Stimulated activated CD8-positive, alpha-beta memory T cell treated with anti-CD3 and anti-CD28 coated beads, Interleukin-15, amount 100 ng/mL, for 24 hours (primary cell): ENCODE measurements at places on chromosomes 5 and 9.

DNA sequence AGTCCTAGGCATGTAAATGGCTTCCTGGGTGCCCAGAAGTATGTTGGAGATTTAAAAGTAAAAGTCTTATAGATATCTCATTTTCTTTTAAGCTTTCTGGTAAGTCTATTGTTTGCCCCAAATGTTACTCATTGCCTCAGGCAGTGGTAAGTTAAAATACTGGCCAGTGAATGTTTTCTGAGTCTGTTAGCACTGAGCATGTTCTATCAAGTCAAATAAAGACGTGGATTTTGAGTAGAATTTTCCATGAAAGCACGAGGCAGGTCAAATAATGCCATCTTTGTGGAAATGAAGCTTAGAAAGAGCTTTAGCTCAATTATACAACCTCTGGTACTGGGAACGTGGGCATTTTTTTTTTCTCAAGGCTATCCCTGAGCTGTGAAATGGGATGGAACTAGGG lies 651.3 kb upstream of the ACO1 start:
- DNase-seq, result no peak

- DNase-seq, result no peak
Observed at GRCh38 chr5:145463634-145464033, 371.5 kb downstream of the PRELID2 start.

DNA sequence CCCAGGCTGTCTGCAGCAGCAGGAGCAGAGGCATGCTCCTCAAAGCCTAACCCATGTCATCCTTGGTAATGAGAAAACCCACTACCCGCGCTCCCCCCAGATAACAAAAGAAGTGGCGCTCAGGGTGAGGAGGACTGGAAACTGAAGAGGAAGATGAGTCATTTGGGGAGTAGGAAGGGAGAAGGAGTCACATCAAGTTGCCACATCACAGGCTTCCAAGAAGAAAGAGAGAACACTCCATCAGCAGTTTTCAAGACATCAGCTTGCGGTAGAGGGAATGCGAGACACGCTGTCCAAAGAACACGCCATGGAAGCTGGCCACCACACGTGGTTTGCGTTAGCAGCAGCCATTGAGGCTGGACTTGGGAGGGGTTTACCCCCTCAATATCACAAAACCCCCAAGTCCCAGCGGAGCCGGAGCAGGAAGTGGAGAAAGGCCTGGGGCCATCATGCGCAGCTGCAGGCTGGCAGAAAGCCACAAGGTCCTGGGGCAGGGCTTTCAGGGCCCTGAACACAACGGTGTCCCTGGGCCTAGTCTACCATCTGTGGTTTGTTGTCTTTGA lies 41.5 kb downstream of the SH3PXD2B start:
- DNase-seq, result no peak

GRCh38 chr5:321230-321725 lies at the start of gene AHRR:
Gene AHRR (plus strand): TSS chr5:321714. CDS start chr5:343903, 22,189 bp downstream.
- DNase-seq, result no peak

DNA sequence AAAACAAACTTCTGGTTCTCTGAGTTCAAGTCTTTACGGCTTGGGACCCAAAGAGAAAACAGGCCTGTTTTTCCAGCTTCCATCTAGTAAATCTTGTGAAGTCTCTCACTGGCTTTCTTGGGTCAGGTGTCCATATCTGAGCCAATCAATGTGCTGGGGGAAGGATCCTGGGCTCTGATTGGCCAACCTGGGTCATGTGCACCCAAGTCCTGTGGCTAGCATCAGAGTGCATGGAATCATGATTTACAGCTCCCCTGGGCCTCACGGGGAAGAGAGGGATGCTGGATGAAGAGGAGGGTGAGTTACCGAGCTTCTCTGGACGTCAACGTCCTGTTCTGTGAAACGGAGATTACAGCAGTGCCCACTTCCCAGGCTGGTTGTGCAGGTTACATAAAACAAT lies 19.4 kb downstream of the CXCL14 start:
- DNase-seq, result no peak

DNA sequence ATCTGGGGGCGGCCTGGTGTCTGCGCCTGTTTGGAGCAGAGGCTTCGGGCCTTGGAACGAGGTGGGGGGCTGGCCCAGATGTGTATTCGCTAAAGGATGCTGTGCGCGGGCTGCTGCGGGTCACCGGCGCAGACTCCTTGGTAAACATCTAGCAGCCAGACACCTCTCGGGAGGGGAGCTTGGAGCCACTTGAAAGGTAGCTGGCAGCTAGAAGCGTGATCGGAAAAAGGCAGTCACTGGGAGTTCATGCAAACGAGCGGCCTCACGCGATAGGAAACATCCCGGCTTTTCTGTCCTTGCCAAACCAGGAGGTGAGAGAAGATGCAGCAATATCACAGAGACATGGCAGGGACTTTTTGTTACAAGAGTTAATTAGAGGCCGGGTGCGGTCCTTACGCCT lies 8.1 kb downstream of the LAMC3 start:
- no peak for DNase-seq

DNA sequence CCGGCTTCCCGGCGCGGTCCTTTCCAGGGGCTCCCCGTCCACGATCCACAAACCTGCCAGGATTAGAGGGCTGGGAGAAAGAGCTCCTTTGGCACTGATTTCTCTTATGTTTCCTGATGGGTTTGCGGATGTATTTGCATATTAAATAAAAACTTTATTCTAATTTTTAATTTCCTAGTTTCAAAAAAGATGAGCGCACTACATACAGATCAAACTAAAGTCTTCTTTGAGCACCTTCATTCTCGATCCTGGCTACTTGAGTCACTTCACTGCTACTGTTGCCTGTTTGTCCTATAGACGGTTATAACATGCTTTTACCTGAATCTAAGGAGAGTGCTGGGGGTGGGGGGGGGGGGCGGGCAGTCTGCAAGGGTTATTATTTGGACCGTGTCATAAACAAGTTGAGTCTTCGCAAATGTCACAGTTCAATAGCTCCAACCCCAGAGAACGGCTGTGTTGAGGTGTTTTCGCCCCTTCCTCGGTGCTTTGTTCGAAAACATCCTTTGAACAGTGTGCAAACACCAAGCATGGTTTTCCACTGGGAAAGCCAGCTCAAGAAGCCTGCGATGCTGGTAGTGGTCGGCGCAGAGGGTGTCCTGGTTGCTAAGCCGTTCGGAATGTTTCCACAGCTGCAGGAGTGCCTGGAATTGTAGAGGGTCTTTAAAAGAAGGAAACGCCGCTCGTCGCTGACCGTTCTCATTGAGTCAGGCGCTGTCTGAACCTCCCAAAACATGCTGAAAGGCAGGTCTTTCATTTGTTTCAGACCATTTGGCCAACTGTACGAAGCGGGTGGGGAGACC lies 1.1 kb upstream of the STK10 start:
- DNase-seq, result no peak

DNA sequence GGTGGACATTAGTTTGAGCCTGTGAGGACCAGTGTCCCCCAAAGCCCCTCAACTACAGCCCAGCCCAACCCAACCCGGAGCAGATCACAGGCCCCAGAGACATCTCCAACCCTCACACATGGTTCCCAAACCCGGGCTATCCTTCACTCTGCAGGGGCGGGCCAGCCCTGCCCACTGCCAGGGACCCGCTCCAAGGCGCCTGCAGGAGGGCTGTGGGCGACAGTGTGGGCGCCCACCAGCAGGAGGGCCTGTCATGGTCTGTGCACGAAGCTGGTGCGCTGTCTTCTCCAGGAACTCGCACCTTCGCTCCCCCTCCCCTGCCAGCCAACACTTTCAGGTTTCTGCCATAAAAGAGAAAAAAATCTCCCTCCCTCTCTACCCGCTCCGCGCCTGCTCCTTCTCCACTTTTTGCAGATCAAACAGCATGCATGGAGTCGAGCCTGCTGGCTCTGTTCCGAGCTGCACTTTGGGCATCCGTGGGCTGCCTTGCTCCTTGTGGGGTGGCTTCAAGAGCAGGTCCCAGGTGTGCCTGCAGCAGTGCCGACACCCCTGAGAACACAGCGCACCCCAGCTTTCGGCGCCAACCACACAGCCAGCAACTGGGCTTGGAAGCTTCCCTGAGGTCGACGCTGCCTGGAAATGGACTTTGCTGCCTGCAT lies 133.7 kb upstream of the PPP1R26 start:
- DNase-seq, result no peak

- no peak for DNase-seq
Observed at GRCh38 chr9:6029604-6030274, 14.3 kb upstream of the RANBP6 start.

GRCh38 chr5:52920929-52921328 lies 68.2 kb upstream of the ITGA2 start:
- DNase-seq, result no peak

DNA sequence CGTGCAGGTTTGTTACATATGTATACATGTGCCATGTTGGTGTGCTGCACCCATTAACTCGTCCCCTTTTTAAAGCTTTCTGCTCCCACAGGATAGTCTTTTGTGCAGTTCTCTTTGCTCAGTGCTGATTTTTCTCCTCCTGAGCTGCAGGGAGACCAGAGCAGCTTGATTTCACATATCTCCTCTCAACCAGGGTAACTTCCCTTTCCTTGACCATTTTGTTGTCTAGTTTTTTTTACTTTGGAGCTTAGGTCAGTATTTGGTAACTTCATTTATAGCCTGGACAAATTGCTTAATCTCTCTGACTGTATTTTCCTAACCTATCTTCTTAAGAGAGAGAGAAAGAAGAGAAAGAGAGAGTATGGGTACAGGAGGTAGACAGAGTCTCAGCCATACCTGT lies 137.1 kb upstream of the ZNF366 start:
- DNase-seq, result no peak

DNA sequence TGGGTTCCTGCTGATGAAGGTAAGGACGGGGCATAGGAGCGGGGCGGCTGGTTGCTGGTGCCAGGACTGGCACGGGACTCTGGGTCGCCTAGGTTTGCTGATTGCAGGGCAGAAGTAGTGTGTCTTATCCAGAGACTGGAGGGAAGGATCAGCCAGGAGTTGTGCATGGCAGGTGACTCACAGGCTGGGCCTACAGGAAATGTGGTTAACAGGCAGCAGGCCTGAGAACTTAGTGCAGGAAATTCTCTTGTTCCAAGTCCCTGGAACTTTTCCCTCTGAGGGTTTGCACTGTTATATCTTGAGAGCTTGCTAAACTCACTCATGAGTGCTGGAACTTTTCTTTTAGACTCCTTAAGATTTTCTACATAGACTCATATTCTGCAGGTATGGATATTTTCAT lies 95.1 kb downstream of the ANXA2R start:
- DNase-seq, result no peak

GRCh38 chr9:99221266-99221620 lies 499 bp downstream of the ALG2 start:
- no peak for DNase-seq

DNA sequence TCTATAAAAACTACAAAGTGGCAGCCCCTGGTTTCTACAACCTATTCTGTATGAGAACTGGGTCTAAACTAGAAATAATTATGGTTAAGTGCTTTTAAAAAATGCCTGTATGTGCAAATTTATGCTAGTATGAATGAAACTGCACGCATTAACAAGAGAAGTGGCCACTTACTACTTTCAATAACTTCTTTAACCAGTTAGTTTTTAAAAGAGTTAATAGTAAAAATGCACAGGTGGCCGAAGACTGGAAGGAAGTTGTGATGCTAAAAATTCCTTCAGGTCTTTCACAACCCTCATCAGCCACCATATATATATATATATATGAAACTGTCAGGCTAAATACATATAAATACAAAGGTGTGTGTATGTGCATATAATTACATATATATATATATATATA lies 36.8 kb downstream of the SHISAL2B start:
- no peak for DNase-seq

DNA sequence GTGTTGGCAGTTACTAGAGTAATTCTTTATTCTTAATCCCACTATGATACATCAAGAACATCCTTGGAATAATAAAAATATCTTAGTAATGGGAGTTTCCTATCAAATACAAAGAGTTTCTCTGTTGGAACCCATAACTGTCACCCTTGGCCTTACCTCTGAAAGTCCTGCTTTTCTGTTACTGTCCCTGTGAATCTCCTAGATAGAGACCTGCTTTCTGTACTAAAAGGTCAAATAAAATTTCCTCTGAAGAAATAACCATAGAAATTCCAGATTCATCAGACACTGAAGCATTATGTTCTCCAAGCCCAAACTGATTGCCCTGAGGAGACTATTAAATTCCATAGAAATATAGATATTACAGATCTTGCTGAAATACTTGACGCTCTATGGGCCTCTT lies 63.0 kb downstream of the KCNV2 start:
- DNase-seq, result no peak

GRCh38 chr9:69637817-69638200 lies 34.4 kb downstream of the APBA1 start:
- DNase-seq, result no peak

GRCh38 chr5:170818232-170818631 lies 34.7 kb downstream of the GABRP start:
- no peak for DNase-seq

DNA sequence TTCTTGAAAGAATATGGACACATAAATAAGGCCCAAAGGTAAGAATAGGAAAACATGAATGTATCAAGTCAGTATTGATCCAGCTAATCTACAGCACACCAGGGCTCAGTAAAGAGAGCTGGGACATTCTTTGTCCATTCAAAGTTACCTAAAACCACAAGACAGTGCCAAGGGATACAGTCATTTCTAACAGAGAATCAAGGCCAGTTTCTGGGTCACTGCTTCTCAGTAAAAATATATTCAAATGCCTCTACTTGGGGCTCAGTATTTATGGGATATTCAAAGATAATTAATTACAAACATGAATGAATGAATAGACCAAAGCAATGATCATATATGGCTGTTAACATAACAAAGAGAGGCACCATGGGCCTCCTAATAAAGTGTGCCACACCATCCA lies 34.9 kb downstream of the MTMR12 start:
- DNase-seq, result no peak

DNA sequence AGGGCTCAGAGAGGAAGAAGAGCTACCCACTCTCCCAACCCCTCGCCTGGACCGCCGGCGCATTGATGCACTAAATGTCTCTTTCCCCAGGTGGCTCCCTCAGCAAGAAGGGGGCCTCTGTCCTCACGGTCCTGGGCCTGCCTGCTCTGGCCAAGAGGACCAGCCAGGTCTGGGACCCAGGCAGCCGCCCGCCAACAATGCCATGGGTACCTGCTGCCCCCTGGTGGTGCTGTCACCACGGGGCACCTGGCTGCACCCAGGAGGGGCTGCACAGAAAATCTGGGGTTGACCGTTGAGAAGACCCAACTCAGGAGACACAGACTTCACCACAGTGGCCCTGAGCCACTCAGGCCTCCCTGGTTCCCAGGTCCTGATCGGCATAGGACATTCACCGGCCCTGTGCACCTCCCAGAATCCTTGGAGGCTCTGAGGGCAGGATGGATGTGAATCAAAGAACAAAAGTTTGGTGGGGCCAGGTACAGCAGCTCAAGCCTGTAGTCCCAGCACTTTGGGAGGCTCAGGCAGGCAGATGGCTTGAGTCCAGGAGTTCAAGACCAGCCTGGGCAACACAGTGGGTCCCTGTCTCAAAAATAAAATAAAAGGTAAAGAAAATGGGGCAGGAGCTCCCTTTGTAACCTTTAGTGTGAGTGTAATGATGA lies 2.4 kb upstream of the VAV2 start:
- DNase-seq, result peak; percentile 69

DNA sequence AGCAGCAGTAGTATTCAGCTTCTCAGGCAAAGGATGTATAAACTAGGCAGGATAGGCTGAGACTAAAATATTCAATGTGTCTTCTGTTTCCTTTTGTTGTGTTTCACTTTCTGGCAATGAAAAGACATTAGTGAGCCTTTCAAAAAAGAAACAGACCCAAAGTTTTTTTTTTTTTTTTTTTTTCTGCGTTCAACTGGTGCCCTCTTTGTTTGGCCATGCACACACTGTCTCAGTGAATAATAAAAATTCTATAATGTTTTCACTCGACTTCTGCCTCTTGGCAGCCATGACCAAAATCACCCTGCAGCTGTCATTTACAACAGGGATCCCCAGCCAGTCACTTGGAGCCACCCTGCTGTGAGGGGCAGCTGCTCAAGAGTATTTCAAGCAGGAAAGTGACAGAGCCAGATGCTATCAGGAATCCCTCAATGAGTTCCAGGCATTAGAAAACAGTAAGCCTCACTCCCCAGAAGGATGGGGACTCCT lies 44.0 kb upstream of the MAN2A1 start:
- no peak for DNase-seq
